ENCODE measurements at places on chromosomes 12 and 14. TPM values are rescaled to one million over a fixed set of nuclear protein-coding genes. Genes with fewer than 3 reads are reported as not detected.
A peak's percentile ranks its signal among the peaks of the same experiment; 100 is the strongest.

GRCh38 chr12:127169321-127170181 is 1097.4 kb upstream of the TMEM132C start:
- DNase-seq: no peak

GRCh38 chr14:38786921-38787320 is 316.1 kb downstream of the SEC23A start:
- no peak for DNase-seq

Gene TMPRSS12
- not detected for total RNA-seq

Gene SPIC
- not detected for total RNA-seq

Gene IQSEC3
- not detected for total RNA-seq

- no peak for DNase-seq
Observed at GRCh38 chr12:30211743-30212142, 428.0 kb upstream of the TMTC1 start.

Gene CMA1
- not detected for total RNA-seq

DNA sequence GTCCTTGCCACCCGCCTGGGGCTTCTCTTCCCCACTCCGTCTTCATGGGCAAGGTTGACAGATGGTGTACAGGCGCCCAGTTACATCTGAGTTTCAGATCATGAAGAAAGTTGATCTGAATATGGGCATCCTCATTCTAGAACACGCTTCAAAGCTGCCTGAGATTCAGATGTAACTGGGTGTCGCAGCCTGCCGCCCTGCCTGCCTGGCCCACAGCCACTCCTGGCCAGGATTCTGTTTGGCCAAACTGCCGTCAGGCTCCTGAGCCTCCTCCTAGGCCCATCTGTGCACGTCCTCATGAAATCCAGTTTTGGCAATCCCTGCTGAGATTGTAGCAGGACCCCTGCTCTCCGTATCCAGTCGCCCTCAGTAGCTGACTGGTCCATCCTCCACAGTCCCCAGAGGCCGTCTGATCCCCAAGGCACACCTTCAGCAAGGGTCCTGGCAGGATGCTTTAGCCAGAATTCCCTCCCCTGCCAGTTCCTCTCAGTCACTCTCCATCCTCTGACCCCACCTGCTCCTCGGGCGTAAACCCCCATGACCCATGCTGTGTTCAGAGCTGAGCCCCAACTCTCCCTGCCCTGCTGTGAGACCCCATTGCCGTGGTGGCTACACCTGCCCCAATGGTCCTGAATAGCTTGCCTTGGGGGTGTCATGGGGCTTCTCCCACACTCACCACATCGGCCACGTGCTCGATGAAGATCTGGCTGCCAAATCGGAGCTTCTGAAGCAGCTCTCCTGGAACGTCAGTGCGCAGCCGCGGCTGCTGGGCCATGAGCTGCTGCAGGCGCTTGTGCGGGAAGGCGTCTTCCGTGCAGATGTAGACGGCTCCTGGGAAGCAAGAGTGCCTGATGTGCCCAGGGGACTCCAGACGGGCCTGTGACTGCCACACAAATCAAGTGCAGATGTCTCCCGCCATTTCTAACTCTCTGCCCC is 12.5 kb downstream of the XRCC3 start:
- DNase-seq: no peak

GRCh38 chr12:14619741-14620501 is 52.2 kb upstream of the PLBD1 start:
- peak; percentile 9 for DNase-seq

DNA sequence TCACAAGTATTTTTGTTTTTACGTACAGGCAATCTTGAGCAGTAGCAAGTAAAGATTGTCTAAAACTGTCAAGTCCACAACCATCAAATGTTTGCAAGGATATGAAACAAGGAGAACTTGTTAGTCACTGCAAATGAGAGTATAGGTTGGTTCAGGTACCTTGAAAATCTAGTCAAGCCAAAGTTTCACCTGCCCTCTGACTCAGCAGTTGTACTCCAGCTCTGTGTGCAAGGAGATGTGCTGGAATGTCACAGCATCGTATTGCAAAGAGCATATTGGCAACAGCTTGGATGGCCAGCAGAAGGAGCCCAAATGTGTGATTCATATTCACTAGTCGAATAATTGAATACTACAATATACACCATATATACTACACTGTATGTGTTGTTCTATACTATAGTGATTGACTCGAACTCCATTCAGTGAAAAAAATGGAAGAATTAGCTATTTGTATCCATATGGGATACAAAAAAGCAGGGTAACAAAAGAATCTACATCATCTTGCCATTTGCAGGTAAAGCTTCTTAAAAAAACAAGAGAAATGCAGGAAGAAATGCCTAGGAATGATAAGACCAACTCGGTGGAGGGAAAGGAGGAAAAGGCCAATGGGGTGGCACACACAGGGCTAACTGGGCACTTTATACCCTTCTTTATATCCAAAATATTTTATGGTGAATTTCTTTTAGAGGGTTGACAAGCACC is 44.0 kb downstream of the EID3 start:
- no peak for DNase-seq

- peak; percentile 6 for DNase-seq
Observed at GRCh38 chr14:36365766-36366165, 45.3 kb upstream of the MBIP start.

- no peak for DNase-seq
Observed at GRCh38 chr12:162467-163307, 51.3 kb downstream of the SLC6A12 start.

DNA sequence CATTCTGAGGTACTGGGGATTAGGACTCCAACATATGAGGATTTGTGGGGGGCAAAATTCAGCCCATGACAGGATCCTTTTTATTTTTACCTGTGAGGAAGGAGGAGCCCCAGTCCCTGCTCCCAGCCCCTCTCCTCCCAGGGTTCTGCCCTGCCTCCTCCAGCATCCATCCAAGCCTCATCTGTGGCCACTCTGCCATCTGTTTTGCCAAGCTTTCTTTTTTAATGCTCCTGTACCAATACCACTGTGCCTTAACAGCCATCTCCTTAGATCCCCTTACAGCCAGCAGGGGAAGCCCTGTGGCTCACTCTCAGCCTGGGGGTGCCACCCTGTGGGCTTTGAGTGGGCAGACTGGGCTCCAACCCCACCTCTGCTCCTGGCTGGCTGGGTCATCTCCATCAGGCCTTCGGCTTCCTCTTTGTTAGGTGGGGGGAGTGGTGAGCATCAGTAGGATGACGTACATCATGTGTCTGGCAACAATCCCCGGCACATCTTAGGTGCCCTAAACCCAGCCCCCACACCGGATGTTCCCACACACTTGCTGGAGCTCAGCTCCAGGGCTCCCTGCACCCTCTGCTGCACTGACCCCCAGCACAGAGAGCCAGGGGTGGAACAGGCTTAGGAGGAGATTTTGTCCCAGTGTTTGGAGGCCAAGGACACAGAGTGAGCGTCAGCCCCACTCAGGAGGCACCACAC is 40.2 kb downstream of the CYP46A1 start:
- DNase-seq: no peak

Gene SMCO2
- total RNA-seq: not detected

DNA sequence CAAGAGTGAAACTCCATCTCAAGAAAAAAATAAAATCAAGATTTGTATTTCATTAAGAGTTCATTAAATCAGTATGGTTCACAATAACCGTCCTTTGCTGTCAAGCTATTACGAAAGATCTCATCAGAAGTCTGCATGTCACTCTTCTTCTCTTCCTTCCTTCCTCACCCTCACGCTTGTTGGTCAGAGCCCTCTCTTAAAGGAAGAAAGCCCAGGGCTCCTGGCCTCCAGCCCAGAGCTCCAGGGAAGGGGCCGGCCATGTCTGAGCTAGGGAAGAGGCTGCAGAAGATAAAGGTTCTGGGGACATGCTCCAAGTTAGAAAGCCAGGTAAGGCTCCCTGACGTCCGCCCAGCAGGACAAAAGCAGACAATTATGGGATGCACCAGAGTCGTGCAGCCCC is 43.1 kb upstream of the DLK1 start:
- no peak for DNase-seq

Gene KRT82
- not detected for total RNA-seq

- peak; percentile 13 for DNase-seq
Observed at GRCh38 chr14:74888164-74889158, 6.7 kb downstream of the DLST start.

- DNase-seq: no peak
Observed at GRCh38 chr12:5655120-5655519, 223.2 kb downstream of the NTF3 start.

Gene TAS2R30
- total RNA-seq: not detected

GRCh38 chr12:100490056-100490455 is 16.4 kb downstream of the NR1H4 start:
- DNase-seq: no peak

DNA sequence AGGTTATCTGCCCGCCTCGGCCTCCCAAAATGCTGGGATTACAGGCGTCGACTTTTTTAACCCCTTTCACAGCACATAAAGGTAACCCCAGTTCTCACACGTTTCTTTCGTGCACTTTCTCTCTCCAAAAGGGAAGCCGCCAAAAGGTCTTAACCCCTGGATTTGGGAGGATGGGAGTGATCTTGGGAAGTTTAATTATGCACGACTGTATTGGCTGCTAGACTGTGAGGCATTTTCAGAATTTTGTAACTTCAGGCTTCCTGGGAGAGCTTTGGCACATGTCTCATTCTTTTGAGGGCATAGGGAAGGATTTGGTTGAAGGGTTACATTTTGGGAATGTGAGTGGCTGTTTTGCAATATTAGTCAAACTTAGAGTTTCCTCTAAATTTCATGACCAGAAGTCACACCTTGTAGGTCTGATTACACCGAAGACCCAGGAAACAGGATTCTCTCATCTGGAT is 1.4 kb upstream of the SMARCC2 start:
- DNase-seq: no peak

Gene PSME1
- total RNA-seq: 77.8 TPM

GRCh38 chr12:118986050-118986449 is 4.7 kb downstream of the SRRM4 start:
- DNase-seq: no peak

Gene REM2
- total RNA-seq: not detected

- no peak for DNase-seq
Observed at GRCh38 chr12:63976902-63977395, 132.4 kb downstream of the SRGAP1 start.

- DNase-seq: no peak
Observed at GRCh38 chr12:22350886-22351285, 16.4 kb upstream of the ST8SIA1 start.

- DNase-seq: no peak
Observed at GRCh38 chr12:30440826-30441602, 254.7 kb downstream of the IPO8 start.

Gene GNB3
- total RNA-seq: 0.14 TPM

DNA sequence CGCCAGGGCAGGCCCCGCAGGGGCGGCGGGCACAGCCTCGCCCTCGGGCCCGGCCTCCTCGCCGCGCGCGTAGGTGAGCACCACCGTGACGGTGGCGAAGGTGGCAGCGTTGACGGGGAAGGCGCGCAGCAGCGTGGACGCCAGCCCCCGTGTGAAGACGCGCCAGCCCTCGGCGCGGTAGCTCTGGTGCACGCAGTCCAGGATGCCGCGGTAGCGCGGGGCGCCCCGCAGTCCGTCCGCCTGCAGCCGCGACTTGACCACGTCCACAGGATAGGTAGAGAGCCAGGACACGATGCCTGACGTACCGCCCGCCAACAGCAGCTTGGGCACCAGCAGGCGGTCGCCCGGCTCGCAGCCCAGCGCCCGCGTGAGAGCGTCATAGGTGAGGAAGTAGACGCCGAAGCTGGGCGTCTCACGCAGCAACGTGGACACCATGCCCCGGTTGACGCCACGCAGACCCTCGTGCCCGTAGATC is 13.9 kb downstream of the SLC25A29 start:
- DNase-seq: no peak

Gene TMCC3
- 0.10 TPM for total RNA-seq

GRCh38 chr14:89378119-89378518 is 38.9 kb downstream of the FOXN3 start:
- no peak for DNase-seq

Gene PRKCH
- 1.6 TPM for total RNA-seq

Gene PLCZ1
- total RNA-seq: not detected
